ENCODE measurements at places on chromosomes 4 and X. TPM values are rescaled to one million over a fixed set of nuclear protein-coding genes. Genes with fewer than 3 reads are reported as not detected.

SERPINA7 gene
- total RNA-seq: not detected

IL15 gene
- 2.3 TPM for total RNA-seq

HERC3 gene
- 66.4 TPM for total RNA-seq

SMS gene
- 175 TPM for total RNA-seq

LANCL3 gene
- total RNA-seq: 0.16 TPM

NSUN7 gene
- total RNA-seq: 0.22 TPM

GATA1 gene
- total RNA-seq: not detected

PRSS12 gene
- not detected for total RNA-seq

RNF175 gene
- total RNA-seq: not detected

DCAF16 gene
- total RNA-seq: 44.5 TPM

ENOPH1 gene
- total RNA-seq: 83.5 TPM

PCYT1B gene
- 0.04 TPM for total RNA-seq

MAGEB3 gene
- not detected for total RNA-seq

AWAT2 gene
- not detected for total RNA-seq

PRDM8 gene
- total RNA-seq: 2.8 TPM

UGT2B11 gene
- not detected for total RNA-seq

VCX gene
- not detected for total RNA-seq

XK gene
- not detected for total RNA-seq

TMPRSS11B gene
- total RNA-seq: not detected

PRMT9 gene
- 7.4 TPM for total RNA-seq

TNIP3 gene
- 2.4 TPM for total RNA-seq

IL21 gene
- 0.52 TPM for total RNA-seq

OPHN1 gene
- total RNA-seq: 0.04 TPM

BEX1 gene
- total RNA-seq: 0.56 TPM

CYSLTR1 gene
- total RNA-seq: 0.29 TPM

SPACA5B gene
- not detected for total RNA-seq

KLHL4 gene
- not detected for total RNA-seq

MAGEE2 gene
- total RNA-seq: not detected

SLBP gene
- total RNA-seq: 117 TPM
